Smooth muscle cell of trachea (primary cell): ENCODE measurements at places on chromosomes 2 and 18. TPM values are rescaled to one million over a fixed set of nuclear protein-coding genes. Genes with fewer than 3 reads are reported as not detected.

The CARF gene
- total RNA-seq: 7.3 and 7.6 TPM in 2 replicates

The LYPD6 gene
- 0.15 and 0.33 TPM in 2 replicates for total RNA-seq

The RAB27B gene
- total RNA-seq: 1.0 and 2.0 TPM in 2 replicates

The PTGR3 gene
- 13.4 and 14.7 TPM in 2 replicates for total RNA-seq

The FAP gene
- total RNA-seq: 112 and 143 TPM in 2 replicates

The MBOAT2 gene
- 73.4 and 78.4 TPM in 2 replicates for total RNA-seq

The SNTG2 gene
- not detected in 2 replicates for total RNA-seq

The PIK3C3 gene
- 39.2 and 64.4 TPM in 2 replicates for total RNA-seq

The MEP1B gene
- total RNA-seq: 0.17 TPM in 1 of 2 replicates, not detected in the other

The SLC9A4 gene
- total RNA-seq: not detected in 2 replicates

The OSBPL6 gene
- 2.2 and 2.3 TPM in 2 replicates for total RNA-seq

The ASB18 gene
- total RNA-seq: not detected in 2 replicates

The PAX8 gene
- total RNA-seq: 0.87 and 1.5 TPM in 2 replicates

The SLC9A2 gene
- under 0.01 TPM in 2 replicates for total RNA-seq

The LCT gene
- under 0.01 TPM in 2 replicates for total RNA-seq

The EPB41L3 gene
- total RNA-seq: 56.6 and 74.3 TPM in 2 replicates

The DNAH6 gene
- total RNA-seq: 0.17 and 0.58 TPM in 2 replicates

The ANTXR1 gene
- 39.4 and 45.7 TPM in 2 replicates for total RNA-seq

The ITGB6 gene
- under 0.01 and 0.15 TPM in 2 replicates for total RNA-seq

The CHRND gene
- not detected in 2 replicates for total RNA-seq

The IER3IP1 gene
- 16.4 and 22.5 TPM in 2 replicates for total RNA-seq

The MRO gene
- total RNA-seq: under 0.01 TPM in 1 of 2 replicates, not detected in the other

The PPP1R1C gene
- 0.33 and 2.2 TPM in 2 replicates for total RNA-seq

The UGT1A3 gene
- total RNA-seq: not detected in 2 replicates

The IL36RN gene
- total RNA-seq: not detected in 2 replicates

The DCDC2C gene
- total RNA-seq: not detected in 2 replicates

The REG1B gene
- not detected in 2 replicates for total RNA-seq

The TUBA3E gene
- not detected in 2 replicates for total RNA-seq

The GDF7 gene
- 0.15 TPM in 1 of 2 replicates, not detected in the other for total RNA-seq
